Left renal pelvis (tissue), 4 donors: ENCODE measurements at places on chromosomes 4 and X. TPM values are rescaled to one million over a fixed set of nuclear protein-coding genes. Genes with fewer than 3 reads are reported as not detected.
A peak's percentile ranks its signal among the peaks of the same experiment; 100 is the strongest.

GRCh38 chr4:174874898-174875297 lies 43.3 kb upstream of the ADAM29 start:
- no peak for DNase-seq

The RAB33A gene
- polyA plus RNA-seq = 0.52 TPM

- no peak for DNase-seq
Observed at GRCh38 chr4:104500442-104500841, 5.7 kb upstream of the CXXC4 start.

The BMP3 gene
- polyA plus RNA-seq = 22.5 TPM

GRCh38 chr4:38154681-38155588 lies 194.7 kb downstream of the PTTG2 start:
- no peak for DNase-seq

The HGFAC gene
- polyA plus RNA-seq = 1.5 TPM

GRCh38 chrX:39251995-39252394 lies 450.7 kb downstream of the MID1IP1 start:
- DNase-seq = no peak

DNA sequence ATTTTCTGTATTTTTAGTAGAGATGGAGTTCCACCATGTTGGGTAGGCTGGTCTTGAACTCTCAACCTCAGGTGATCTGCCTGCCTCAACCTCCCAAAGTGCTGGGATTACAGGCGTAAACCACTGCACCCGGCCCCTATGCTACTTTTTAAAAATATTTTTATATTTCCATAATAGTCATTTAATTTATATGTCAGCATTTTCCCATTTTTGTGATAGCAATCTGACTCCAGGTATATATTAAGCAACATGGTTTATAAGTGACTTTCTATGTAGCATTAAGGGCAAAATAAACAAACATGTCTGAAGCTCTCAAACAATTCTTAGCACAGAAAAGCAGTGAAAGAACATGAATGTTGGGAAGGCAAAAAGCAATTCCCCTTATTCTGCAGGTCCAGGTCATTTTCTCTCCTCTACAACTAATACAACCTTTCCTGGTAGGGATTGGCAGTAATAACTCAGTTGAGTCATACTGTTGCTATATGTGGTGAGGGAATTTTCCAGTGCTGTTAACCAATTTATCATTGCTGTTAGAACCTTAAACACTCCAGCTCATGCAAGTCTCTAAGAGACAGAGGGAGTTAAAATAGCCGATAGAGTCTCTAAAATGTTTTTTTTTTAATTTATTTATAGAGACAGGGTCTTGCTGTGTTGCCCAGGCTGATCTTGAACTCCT lies 24.0 kb downstream of the SMIM14 start:
- no peak for DNase-seq

DNA sequence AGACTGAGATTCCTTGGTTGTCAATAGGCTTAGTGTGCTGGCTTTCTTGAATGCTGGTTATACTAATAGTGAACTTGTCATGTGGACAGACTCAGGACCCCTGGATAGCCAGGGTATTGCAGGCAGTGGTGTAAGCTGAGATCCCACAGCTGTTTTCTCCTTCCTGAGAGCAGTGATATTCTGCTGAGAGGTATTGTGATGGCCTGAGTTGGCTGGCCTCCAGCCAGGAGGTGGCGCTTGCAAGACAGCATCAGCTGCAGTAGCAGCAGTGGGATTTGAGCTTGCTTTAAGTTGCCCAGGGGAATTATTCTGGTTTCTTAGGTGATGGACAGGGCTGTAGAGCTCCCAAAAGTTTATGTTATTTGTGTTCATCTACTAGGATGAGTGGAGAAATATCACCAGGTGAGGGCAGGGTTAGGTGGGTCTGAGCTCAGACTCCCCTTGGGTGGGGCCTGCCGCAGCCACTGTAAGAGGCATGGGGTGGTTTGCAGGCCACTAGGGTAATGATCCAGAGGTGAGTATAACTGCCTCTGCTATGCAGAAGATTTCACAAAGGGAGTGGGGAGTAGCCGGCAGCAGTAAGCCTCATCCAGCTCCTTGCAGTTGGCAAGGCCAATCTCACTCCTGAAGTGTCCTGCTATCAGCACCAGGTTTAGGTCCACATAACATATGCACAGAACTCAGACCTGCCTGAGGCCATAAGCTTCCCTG lies 66.2 kb downstream of the IL15 start:
- DNase-seq = no peak

DNA sequence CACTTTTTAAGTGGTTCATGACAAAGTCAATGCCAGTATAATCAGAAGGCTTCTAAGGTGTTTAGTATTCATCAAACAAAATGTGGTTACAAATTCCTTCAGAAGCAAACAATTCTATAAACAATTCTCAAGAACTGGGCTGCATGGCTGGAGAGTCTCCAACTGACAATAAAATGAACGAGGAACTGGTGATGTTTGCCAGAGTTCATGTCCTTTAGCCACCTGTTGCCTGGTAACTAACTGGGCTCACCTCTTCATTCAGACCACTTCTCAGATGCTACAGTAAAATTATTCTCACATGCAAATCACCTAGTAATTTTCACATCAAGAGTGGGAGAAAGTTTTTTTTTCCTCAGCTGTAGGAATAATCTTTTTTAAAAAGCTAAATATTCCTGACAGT lies 53.3 kb downstream of the CAMK2D start:
- DNase-seq = no peak

The ODAPH gene
- not detected for polyA plus RNA-seq

The SHISA3 gene
- polyA plus RNA-seq = 92.1 TPM

DNA sequence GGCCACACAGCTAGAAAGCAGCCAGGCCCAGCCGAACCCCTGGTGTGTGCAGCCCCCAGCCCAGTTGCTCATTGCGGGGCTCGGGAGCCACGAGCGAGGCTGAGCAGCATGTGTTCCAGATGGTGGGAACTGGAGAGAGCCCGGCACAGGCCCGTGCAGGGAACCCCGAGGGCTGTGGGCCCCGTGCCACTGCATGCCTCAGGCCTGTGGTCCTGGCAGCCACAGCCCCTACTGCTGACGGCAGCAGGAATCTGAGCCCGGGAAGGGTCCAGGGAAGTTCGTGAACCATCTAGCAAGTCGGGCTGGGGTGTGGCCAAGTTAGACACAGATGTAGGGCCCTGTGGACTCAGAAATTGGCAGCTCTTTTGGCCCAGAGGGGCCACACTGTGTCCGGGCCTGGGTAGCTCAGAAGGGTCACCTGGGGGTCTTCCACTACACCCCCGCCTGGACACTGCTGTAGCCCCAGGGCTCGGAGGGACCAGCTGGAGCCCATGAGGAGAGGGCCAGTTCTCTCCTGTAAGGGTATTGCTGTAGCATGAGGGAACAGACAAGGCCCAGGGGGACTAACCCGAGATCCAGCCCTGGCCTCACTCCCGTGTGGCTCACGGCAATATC lies 12.1 kb downstream of the HTRA3 start:
- DNase-seq = no peak

GRCh38 chr4:53162969-53163368 lies 202.9 kb downstream of the SCFD2 start:
- no peak for DNase-seq

The SERTM2 gene
- polyA plus RNA-seq = not detected

DNA sequence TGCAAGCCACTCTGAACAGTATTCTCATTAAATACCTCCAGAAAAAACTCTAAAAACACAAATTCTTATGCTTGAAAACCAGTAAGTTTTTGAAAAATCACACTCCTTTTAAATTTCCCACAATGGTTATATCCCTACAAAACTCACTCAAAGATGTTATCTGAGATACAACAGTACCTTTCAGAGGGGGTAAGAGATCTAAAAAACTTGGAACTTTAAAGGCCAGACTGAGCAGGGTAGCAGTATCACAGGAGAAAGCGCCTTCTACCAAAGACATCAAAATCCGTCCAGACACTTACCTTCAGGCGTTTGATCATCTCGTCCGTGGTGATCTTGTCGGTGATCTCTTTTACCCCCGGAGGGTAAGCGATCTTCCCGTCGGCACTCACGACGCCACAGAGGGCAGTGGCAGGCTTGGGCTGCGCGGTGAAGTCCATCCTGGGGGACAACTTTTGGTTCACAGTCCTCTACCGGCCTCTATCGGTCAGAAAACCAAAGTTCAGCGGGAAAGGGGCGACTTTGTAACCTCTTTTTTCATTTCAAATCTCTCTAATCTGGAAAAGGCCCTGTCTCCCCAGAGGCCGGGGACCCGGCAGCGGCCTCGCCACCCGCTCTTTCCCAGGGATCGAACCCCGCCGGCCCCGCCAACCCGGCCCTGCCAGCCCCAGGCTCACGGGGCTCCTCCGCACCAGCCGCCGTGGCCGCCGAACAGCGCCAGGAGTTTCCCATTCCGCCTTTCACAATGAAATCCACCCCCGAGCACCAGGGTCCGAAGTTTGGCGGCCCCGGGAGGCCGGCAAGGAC lies 1.4 kb downstream of the PDS5A start:
- DNase-seq = peak; percentile 82

DNA sequence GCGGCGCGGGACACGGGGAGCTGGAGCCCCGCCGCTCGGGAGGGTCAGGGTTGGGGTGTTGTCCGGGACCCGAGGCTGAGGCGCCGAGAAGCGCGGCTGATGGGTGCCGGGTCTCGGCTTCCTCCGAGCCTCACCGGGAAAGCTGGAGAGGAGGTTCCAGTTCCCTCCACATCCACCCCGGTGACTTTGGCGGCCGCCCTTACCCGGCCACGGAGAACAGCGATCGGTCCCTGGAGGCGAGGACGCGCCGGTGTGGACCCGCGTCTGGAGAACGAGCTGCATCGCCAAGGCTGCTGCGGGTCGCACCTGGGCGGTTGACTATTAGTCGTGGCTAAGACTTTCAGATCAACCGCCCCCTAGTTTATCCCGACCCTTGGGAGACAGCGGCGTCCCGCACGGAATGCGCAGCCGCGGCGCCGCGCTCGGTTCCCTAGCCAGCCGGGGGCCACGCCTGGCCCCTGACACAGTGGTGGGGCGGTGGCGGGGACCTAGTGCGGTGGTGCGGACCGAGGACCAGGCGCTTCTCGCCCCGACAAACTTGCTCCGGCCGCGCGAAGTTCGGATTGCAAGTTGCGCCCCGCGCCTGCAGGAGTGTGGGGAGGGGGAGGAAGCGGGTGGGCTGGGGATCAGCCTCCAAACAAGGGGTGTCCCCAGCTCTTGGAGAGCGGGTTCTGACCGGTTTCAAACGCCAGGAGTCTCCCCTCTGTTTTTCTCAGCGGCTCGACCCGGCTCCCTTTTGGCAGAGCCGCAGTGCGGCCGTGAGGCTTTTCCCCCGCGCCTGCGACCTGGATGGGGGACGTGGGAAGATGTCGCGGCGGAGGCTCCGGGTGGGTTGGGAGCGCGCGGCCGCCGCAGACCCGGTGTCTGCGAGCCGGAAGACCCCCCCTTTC lies 568 bp downstream of the FHDC1 start:
- no peak for DNase-seq

DNA sequence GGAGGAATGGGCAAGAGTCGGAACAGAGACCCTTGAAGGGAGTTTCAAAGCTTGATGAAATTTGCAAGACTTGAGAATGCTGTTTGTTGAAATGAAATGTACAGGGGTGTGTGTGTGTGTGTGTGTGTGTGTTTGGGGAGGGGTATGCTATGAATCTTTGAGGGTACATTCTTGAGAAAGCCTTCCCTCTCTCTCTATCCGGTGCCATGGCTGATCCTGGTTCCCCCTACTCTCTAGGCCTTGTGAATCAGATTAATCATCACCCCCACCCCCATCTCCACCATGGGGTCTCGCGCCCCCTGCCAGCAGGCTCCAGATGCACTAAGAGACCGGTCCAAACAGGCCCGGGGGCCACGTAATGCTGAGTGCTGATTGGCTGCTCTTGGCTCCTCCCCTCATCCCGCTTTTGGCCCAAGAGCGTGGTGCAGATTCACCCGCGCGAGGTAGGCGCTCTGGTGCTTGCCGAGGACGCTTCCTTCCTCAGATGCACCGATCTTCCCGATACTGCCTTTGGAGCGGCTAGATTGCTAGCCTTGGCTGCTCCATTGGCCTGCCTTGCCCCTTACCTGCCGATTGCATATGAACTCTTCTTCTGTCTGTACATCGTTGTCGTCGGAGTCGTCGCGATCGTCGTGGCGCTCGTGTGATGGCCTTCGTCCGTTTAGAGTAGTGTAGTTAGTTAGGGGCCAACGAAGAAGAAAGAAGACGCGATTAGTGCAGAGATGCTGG lies at the start of gene HTR2C:
TSS of gene HTR2C (plus strand) at position 441 of the 729 bp plus-strand sequence. CDS start 142,851 bp downstream, outside the sequence.
- DNase-seq = no peak

The SPACA5B gene
- not detected for polyA plus RNA-seq

DNA sequence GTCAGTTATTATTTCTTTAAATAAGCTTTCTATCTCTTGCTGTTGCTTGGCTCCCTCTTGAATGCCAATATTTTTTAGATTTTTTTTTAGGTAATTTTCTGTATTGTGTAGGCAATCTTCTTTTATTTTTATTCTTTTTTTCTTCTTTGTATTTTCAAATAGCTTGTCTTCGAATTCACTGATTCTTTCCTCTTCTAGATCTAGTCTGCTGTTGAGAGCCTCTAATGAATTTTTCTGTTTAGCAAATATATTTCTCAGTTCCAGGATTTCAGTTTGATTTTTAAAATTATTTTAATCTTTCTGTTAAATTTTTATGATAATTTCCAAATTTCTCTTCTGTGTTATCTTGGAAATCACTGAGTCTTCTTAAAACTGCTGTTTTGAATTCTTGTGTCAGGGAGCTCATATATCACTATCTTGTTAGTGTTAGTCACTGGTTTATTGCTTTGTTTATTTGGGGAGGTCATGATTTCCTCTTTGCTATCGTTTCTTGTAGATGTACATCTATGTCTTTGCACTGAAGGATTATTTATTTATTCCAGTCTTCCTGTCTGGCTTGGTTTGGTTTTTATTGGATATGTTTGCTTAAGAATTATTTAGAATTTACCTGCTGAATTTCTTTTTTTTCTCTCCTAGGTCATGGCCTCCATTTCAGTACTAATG lies 39.9 kb upstream of the GPRIN3 start:
- DNase-seq = no peak

- DNase-seq = no peak
Observed at GRCh38 chr4:26075583-26075982, 161.6 kb downstream of the SMIM20 start.

The RIBC1 gene
- 4.7 TPM for polyA plus RNA-seq

DNA sequence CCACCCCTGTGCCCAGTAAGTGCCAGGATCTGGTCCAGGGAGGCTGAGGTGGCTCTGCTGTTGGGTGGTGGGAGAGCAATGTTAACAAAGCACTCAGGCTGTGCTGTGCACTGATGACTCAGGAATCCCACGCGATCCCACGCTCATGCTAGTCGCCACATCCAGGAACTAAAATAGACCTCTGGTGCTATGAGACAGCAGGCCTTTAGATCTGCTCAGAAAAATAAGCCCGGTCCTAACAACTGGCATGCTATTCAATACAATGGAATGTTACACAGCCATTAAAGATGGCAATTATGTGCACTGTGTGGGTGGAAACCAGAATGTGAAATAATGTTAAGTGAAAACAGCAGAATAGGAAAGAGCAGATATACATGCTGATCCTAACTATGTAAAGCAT lies 26.0 kb downstream of the ARL13A start:
- DNase-seq = no peak

GRCh38 chrX:27728291-27728690 lies 79.5 kb upstream of the MAGEB10 start:
- DNase-seq = no peak

The ALG13 gene
- 33.0 TPM for polyA plus RNA-seq

GRCh38 chr4:68110441-68110840 lies 19.2 kb downstream of the TMPRSS11F start:
- no peak for DNase-seq
